ENCODE measurements at places on chromosomes 4 and X.

DNA sequence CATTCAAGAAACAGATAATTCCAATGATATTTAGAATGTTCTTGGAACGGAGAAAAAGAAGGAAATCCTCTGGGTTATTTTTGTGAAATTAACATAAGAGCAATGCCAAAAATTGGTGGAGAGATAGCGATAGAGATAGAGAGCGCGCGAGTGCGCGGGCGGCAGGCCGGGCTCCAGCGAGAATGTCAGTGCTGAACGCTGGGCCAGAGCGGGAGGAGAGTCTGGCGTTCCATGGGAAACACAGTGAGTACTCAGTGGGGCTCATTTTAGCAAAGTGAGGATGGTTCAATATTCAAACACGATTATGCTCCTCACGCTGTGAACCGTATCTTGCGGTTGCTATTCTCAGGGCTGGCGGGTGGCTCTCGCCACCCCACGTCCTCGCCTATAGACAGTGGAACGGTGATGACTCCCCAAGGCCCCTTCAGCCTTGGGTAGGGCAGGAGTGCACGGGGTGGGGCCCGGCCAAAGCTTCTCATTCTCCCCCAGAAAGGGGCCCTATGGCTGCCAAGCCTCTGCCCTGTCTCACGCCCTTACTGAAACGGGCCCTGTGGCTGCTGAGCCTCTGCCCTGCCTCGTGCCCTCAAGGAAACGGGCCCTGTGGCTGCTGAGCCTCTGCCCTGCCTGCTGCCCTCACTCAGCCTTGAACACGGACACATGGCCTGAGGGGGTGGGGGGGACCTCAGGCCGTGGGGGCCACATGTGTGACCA is 16.9 kb downstream of the CPLX1 start:
- no peak for DNase-seq

- DNase-seq = no peak
Observed at GRCh38 chrX:71910986-71911730, 513 bp downstream of the NHSL2 start.

- DNase-seq = no peak
Observed at GRCh38 chr4:73764513-73764912, 24.1 kb downstream of the CXCL8 start.

GRCh38 chr4:180153587-180153986 is 2089.6 kb upstream of the TENM3 start:
- no peak for DNase-seq

DNA sequence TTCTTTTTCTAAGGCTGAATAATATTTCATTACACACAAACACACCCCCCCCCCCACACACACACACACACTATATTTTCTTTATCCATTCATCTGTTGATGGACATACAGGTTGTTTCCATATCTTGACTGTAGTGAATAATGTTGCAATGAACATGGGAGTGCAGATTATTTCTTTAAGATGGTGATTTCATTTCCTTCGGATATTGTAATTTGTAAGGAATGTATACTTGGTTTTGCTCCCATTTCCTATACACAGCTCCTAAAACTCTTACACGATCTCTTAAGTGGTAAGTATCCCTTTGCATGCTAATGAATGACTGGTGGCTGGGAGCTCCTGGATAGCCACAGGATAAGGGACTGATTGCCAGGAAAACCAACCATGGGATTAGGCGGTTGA is 14.7 kb upstream of the RBMXL3 start:
- no peak for DNase-seq

- DNase-seq = no peak
Observed at GRCh38 chr4:139453041-139453370, 915 bp upstream of the RAB33B start.
